Prostate gland (tissue), 2 donors: ENCODE measurements at places on chromosomes 11 and 22.

- DNase-seq: no peak
These were observed 626 bp downstream of the FLRT1 start for GRCh38 chr11:64036087-64037026.

GRCh38 chr11:71940561-71941219 is 11.8 kb downstream of the RNF121 start:
- DNase-seq: no peak

- DNase-seq: no peak
These were observed 146.4 kb downstream of the CHST1 start for GRCh38 chr11:45518833-45519535.

GRCh38 chr11:130640526-130640925 is 192.1 kb downstream of the ADAMTS15 start:
- no peak for DNase-seq

GRCh38 chr11:8011981-8012444 is 24.9 kb downstream of the EIF3F start:
- DNase-seq: no peak

DNA sequence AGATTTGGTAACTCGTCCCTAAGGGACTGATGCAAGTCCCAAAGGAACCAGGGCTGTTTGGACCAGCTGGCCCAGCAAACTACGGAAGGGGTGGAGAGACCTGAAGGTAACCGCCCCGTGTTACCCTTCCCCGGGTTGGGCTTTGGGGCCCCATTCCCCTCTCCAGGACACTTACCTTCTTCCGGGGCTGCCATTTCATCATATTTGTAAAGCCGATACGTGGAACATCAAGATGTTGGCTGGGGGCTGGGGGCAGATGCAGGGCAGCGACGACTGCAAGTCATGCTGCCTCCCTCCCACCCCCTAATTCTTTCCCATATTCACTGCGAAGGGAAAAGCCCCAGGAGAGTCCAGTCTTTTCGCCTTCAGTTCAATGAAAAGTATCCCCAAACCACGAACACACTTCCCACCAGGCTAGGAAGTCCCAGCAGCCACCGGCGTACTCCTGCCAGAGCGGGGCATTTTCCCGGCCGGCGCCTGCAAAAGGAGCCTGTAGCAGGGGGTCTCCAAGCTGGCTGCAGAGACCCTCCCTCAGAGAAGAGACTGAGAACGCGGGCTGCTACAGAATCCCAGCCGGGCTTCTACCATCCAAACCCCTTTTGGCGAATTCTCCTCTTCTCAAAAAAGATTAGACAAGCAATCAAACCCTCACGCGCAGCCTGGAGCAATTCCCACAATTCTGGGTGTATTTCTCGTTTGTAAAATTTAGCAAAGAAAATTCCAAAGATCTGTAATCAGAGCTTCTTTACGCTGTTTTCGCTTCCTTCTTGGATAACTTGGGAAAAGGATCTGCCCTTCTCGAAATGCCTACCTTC is 236.7 kb downstream of the TTC28 start:
- DNase-seq: peak; percentile 7

GRCh38 chr11:93329936-93330445 is 551 bp upstream of the DEUP1 start:
- DNase-seq: no peak

GRCh38 chr11:117392001-117392690 is 64.5 kb downstream of the CEP164 start:
- no peak for DNase-seq

DNA sequence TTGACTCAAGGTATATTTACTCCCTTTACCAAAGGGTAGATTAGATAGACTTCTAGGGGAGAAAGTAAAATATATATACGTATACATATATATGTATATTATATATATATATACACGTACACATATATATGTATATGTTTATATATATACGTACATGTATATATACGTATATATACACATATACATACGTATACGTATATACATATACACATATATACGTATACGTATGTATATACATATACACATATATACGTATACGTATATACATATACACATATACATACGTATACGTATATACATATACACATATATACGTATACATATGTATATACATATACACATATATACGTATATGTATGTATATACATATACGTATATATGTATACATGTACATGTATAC is 430.5 kb upstream of the ANO3 start:
- no peak for DNase-seq

- DNase-seq: peak; percentile 83
These were observed 46.0 kb upstream of the PARVA start for GRCh38 chr11:12331239-12331874.

DNA sequence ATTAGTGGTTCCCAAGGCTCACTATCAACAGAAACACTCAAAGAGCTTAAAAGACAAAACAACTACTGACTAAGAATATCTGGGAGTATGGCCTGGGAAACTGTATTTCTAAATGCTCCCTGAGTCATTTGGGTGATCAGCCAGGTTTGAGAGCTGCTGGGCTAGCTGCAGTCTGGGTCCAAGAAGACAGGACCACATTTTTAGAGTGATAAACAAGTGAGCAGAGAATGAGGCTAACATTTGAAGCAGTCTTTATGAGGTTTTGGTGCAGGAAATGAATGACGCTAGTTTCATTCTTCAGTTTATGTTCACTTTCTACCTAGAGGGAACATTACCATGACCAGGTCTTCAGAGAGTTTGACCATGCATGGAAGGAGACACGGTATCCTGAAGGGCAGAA is 97.7 kb downstream of the TEAD1 start:
- no peak for DNase-seq

DNA sequence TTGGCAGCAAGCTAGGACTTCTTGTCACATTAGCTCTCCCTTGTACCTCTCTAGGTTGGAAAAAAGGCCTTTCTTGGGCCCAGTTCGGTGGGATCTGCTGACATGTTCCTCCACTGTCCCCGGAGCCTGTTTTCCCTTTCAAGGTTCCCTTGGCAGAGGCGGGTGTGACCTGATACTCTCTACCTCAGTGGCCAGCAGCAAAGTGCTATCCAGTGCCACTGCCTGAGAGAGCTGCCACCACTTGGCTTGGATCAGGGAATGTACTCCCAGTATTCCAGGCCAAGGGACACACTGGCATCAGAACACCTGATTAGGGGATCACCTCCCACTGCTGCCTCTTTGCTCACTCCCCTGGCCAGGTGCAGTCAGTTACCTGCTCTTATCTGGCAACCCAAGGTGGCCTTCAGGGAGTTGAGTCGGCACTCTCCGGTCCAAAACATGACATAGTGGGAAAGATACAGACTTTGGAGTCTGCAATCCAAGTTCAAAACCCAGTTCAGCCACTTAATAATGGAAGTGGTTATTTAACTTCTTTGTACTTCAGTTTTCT is 17.8 kb upstream of the NAV2 start:
- DNase-seq: no peak

DNA sequence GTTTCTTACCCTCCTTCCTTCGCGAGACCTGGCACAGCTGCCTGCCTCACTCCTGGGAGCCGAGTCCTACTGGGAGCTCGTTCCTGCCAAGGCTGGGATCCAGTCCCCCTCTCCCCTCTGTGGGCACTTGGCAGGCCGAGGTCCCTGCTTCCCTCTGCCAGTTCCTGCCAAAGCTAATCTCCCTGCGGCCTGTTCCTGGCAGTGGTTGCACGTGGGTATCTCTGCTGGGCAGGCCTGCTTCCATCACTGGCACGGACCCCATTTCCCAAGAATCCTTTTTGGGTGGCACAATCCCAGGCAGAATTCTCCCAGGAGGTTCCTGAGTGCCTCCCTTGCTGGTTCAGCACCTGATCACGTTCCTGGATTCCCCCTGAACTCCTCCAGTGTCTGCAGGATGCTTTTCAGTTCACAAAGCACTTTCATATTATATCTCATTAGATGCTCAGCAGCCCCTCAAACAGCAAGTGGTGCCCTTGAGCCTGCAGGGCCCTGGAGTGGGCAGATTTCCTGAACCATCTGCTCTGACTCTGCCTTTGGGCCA is 96.5 kb downstream of the RRM1 start:
- DNase-seq: peak; percentile 60

DNA sequence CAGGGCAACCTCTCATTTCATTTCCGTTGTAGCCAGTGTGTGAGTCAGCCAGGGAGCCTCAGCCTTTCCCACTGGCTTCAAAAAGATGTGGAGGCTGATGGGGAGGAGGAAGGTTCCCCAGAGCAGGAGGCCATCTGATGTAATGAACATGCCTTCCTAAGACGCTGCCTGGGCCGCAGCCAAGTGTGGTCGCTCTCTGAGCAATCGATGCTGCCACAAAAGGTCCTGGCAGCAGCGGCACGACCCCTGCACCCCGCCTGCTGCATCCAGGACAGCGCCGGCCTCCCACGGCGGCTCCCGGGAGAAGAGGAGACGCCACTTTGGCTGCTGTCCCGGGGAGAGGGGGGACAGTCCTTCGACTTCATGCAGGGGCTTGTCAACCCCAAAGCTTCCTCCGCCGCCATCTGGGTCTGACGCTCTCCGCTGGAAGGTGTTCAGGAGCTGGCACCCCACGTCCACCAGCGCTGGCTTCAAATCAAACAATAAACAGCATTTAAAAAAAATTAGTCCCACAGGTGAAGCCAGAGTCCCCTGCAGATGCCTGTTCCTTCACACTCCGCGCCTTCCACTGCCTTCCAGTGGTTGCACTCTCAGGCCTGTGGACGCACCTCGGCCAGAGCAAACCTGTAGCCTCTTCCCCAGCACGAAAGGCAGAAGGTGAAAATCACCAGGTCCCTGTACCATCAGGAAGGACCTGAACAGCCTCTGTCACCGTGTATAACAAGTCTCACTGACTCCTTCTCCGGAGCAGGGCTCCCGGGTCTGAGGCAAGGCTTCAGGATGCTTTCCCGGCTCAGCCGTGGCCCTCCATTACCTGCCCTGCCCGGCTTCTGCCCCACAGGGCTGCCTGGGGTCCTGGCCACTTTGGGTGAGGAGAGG is 930.7 kb downstream of the BRD1 start:
- no peak for DNase-seq
